Cortex of kidney (tissue), 1 donor: ENCODE measurements at places on chromosomes 5 and 9.

DNA sequence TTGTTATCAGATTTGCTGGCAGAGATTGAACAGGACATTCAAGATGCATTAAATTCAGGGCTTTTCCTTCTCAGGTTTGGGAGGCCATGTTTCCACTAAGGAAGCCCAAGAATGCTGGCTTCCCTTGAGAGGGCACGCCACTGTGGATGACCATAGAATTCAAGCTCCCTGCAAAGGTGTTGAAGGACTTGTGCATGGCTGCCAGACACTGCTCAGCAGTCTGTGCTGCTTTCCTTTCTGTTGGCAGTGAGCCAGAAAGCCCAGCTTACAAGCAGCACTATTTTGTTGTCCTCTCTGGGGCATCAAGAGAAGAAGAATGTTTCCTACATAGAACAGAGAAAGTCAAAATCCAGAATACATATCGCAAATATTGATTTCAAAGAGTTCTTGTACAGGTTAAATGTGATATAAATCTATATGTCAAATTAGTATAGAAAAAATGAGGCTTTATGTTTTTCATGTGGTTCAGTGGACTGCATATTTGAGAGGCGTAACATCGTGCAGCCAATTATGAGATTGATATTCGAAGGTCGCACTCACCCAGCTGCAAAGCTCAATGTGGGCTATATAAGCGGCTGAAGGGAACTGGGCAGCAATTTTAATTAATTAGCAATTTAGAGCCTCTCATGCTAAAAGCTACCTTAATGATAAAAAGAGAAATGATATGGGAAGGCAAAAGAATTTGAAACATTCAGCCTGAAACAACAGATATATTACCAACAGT lies 103.1 kb upstream of the ISL1 start:
- DNase-seq = no peak

- DNase-seq = no peak
Measured at GRCh38 chr9:97425973-97426336, 14.1 kb downstream of the TDRD7 start.

GRCh38 chr9:133693703-133694529 lies 44.2 kb downstream of the SARDH start:
- no peak for DNase-seq

DNA sequence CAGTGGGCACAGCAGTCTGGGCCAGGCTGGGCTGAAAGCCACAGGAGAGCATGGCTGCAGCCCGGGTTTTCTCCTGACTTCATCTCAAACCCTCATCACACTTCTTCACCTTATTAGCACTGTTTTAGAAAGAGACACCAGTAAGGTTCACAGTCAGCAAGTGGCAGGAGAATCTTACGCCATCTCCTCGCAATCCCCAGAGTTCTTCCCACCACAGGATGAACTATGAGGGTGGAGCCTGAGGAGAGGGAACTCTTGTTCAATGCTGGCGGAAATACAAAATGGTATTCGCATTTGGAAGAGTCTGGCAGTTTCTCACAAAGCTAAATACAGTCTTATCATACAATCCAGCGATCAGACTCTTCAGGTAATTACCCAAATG lies 14.7 kb downstream of the BICD2 start:
- no peak for DNase-seq

- DNase-seq = no peak
Measured at GRCh38 chr5:113245427-113246225, 189.2 kb downstream of the TSSK1B start.

DNA sequence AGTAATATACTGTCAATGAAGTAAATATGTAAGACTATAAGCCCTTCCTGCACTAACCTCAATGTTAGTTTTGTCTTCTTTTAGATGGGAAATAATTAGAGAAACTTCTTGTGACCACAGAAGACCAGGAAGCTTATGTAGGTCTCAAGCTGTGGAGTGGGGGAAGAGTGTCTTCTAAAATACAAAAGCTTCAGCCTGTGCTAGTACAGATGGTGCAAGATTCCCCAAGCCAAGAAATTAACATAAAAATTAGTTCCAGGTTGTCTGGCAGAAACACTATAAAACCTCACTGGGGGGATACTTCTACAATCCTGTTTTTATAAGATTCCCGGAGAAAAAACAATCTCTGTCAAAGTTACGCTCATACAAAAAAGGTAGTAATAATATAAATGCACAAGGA lies 103.6 kb downstream of the FNBP1 start:
- DNase-seq = no peak

- DNase-seq = no peak
Measured at GRCh38 chr5:124860291-124860655, 113.8 kb upstream of the ZNF608 start.

DNA sequence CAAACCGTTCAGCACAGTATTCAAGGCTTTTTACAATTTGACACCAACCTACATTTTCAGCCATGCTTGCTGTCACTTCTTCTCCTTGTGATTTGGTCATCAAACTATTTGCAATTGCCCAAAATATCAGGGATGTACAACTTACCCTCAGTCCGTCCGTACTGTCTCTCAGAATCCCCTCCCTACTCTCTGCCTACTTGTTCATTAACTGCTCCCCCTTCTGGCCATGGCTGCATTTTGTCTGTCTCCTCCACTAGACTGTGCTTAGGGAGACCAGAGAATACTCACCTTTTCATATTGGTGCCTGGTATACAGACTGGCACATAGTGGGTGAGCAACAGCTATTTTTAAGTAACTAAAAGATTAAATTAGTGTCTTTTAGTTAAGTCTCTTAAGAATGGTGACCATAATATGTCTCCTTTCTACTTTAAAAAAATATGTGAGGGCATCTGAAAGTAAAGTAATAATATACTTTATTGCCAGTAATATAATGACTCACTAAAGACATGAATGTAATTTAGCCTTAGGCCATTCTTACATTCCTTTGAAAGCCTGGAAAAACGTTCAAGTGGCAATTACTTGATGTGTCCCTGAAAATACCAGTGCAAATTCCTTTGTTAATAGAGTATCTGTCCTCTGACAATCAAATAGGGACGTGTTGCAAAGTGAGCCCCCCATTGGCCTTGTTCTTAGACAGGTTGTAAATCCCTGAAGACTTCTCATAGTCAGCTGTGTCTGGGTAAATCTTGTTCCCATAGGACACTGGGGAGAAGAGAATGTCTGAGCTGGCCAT lies 27.8 kb downstream of the PRLR start:
- no peak for DNase-seq
